ENCODE measurements at places on chromosomes 2 and 18.

DNA sequence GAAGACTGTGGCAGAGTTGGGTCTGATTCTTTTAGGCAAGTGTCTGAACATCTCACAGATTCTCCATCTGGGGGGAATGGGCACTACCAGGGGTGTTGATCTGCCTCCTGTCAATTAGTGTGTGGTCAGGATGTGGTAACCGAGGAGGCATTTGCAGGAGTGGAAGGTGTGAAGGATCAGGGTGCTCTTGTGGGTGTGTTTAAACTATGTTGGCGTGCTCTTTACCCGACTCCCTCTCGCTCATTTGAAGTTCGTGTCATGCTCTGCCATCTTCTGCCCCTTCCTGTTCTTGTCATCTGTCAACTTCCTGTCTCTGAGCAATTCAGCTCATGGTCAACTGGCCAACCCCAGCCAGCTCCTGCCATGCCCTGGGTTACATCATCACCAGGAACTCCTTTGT is 107.9 kb downstream of the RTN4 start:
- no peak for DNase-seq

- DNase-seq = no peak
Measured at GRCh38 chr2:78928502-78928901, 97.0 kb upstream of the REG3G start.

- no peak for DNase-seq
Measured at GRCh38 chr2:34810456-34810855, 1211.4 kb upstream of the FAM98A start.

GRCh38 chr2:145034511-145034910 is 514.6 kb upstream of the ZEB2 start:
- no peak for DNase-seq

DNA sequence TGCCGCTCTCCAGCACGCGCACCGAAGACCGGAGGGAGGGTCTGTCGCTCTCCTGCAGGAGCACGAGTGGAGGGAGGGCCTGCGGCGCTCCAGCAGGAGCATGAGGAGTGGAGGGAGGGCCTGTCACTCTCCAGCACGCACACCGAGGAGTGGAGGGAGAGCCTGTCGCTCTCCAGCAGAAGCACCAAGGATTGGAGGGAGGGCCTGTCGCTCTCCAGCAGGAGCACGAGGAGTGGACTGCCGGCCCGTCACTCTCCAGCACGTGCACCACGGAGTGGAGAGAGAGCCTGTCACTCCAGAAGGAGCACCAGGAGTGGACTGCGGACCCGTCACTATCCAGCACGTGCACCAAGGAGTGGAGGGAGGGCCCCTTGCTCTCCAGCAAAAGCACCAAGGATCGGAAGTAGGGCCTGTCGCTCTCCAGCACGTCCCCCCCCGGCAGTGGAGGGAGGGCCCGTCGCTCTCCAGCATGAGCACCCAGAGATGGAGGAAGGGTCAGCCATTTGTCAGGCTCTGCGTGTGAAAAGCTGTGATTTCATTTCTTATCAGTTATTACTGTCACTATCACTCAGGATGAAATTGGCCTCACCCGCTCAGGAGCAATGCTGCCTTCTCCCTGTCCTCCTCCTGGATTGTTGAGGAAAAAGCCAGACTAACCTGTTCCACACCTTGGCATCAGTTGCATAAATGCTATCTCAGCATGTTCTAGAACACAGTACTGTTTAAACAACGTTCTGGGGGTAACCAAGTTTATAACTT is 35.9 kb downstream of the ADI1 start:
- no peak for DNase-seq

DNA sequence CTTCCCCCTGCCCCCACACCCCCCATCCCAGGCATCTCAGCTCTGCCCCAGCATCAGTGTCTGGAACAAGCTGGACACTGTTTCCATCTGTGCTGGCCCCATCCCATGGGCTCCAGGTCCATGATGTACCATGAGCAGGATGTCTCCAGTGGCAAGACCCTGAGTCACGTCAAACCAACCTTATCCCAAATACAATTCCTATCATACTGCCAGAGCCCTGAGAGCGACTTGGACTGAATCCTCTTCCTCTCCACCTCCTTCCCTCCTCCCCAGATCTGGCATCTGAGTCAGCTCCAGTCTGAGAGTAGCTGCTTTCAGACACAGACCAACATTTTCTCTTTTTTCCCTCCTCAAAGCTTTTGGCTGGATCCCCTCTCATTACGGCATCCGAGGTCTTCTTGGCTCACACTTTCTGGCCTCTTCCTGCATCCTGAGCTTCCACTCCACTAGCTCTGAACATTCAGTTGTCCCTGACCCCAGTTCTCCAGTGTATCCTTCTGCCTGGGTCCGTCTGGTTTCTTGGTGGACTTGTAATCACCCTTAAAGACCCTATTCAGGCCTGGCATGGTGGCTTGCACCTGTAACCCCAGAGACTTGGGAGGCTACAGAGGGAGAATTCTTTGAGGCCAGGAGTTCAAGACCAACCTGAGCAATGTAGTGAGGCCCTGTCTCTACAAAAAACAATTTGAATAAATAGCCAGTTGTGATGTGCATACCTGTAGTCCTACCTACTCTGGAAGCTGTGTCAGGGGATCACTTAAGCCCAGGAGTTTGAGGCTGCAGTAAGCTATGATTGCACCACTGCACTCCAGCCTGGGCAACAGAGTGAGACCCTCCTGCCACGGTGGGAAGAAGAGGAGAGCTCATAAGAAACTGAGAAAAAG is 68.3 kb downstream of the ACKR3 start:
- no peak for DNase-seq

GRCh38 chr18:24011123-24011917 is 3.2 kb upstream of the TTC39C start:
- DNase-seq = no peak

GRCh38 chr2:235734688-235735231 is 240.9 kb downstream of the AGAP1 start:
- DNase-seq = no peak

DNA sequence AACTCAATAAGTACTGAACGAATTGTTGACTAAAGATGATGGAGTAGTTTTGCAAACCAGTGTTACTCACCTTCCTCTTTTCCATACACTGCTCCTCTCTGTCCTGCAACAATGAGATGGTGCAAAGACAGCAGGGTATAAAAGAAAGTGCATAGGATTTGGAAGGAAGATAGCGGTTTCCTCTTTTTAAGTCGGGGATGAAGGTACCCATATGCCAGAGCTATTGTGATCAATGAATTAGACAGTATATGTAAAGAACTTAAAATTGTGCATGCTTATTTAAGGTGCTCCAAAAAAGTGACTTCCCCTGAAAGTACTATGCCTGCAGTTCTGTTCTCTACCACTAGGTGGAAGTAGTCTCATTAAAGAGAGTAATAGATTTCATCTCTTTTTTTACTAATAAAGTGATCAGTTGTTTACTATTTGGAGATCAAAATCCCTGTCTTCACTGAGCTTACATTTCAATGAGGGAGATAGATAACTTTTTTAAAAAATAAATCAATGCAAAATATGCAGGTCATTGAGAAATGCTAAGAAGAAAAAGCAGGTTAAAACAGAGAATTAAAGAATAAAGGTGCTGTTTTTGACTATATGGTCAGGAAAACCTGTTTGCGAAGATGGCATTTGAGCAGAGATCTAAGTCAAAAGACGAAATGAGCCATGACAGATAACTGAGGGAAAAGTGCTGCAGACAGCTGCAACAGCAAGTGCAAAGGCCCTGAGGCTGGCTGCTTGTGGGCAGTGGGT is 339.7 kb upstream of the SLC14A2 start:
- no peak for DNase-seq

- no peak for DNase-seq
Measured at GRCh38 chr18:2902327-2902726, 55.5 kb downstream of the EMILIN2 start.

- no peak for DNase-seq
Measured at GRCh38 chr2:27993402-27993787, 102.9 kb downstream of the BABAM2 start.

DNA sequence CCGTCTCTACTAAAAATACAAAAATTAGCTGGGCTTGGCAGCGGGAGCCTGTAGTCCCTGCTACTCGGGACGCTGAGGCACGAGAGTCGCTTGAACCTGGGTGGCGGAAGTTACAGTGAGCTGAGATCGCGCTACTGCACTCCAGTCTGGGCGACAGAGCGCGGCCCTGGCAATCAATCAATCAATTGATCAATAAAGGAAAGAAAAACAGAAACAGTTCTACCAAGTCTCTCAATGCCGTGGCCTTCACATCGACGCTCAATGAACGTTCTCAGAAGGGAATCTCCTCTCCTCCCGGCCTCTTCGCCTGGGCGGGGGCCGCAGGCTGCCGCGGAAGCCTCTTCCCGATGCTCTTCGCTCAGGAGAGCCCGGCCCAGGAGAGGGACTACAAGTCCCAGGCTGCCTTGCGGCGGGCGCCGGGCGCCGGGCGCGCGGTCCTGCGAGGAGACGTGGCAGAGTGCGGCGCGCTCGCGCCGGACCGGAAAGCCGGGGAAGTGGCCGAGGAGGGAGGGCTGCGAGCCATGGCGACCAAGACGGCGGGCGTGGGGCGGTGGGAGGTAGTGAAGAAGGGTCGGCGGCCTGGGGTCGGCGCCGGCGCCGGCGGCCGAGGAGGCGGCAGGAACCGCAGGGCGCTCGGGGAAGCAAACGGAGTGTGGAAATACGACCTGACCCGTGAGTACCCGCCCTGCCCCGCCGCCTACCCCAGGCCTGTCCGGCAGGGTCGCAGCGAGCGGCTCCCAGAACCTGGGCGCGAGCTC is at the start of gene TMEM214:
Gene TMEM214 (plus strand): TSS at position 471 of the 758 bp plus-strand sequence. CDS start 51 bp downstream, at position 522.
- peak; percentile 96 for DNase-seq

GRCh38 chr2:113324684-113325160 is 46.0 kb upstream of the PAX8 start:
- DNase-seq = peak; percentile 76

- no peak for DNase-seq
Measured at GRCh38 chr2:236803621-236804020, 234.0 kb downstream of the ACKR3 start.

GRCh38 chr2:16635791-16636699 is 29.6 kb downstream of the CYRIA start:
- peak; percentile 56 for DNase-seq

DNA sequence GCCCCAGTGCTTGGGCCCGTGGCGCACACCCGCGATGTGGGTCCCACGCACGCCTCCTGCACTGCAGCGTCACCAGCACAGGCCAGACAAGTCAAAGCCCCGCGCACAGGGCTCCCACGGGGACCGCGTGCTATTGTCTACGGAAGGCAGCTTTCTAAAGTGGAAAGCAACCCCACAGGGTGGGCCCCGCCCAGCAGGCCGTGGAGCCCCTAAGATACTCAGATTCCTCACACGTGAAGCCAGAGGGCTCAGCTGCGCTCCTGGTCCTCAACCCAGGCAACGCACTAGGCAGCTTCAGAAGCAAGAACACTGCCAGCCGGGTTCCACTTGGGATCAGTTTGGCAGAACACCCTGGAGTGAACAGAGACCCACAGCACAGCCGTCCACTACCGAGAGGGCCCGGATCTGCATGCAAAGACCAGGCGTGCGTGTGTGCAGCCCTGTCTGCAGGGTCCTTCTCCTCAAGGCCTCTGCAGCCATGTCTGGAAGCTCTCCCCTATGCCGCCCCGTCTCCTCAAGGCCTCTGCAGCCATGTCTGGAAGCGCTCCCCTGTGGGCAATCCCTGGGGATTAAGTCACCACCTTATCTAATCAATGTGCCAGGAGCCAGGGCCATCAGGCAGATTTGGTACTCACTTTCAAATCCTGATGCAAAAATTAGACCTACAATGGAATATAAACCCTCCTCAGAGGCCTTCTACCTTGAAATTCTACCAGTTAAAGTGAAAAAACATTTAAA is 231.3 kb downstream of the HDAC4 start:
- DNase-seq = no peak

- DNase-seq = peak; percentile 39
Measured at GRCh38 chr2:239727182-239727775, 297.9 kb downstream of the NDUFA10 start.

GRCh38 chr2:165864296-165864695 is 70.2 kb upstream of the GALNT3 start:
- peak; percentile 73 for DNase-seq

DNA sequence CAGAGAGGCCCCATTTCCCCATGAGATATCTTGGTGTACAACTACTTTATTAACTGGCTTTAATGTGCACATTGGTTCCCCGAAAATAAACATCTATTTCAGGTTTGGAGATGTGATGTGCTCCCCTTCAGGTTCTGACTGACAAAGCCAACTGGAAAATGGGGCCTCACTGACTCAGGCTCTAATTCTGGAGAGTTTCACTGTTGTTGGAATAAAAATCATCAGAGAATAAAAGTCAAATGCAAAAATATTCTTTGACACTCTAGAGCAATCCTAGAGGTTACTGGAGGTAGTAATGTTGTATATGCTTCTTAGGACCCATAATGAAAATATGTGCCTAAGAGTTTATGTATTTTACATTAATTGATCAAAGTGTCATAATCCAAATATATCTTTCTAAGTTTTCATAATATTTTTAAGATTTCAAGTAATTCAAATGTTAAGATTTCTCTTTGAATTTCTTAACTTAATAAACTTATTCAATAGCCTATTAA is 189.9 kb upstream of the COL3A1 start:
- no peak for DNase-seq

DNA sequence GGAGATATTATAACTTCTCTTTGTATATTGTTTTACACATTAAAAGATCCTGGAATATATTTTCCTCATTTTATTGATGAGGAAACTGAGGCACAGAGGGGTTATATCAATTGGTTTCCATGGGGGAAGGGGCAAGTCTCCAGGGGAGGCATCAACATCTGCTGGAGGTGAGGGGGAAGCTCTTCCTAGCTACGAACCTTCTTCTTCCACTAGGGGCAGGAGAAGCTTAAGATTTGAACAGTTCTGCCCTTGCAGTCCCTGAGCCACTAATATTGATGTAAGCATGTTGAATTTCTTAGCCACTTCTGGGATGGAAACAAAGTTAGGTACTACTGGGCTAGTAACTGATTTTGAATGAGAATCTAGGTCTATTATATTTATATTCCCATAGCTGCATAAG is 140.1 kb upstream of the AQP4 start:
- no peak for DNase-seq

GRCh38 chr2:66306483-66306882 is 128.4 kb upstream of the MEIS1 start:
- no peak for DNase-seq

DNA sequence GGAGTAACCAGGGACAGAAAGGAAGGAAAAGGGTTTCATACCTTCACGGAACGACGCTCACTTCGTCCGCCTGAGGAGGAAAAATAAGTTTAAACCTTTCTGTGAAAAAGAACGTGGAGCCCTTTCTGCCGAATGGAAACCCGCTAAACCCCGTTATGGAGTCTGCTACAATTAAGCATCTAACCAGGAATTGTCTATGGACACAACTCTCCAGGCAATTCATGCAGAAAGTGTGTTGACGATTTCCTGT is 528 bp upstream of the PPP4R3B start:
- DNase-seq = no peak

Measured in retina (tissue), 1 donor.